ENCODE measurements at places on chromosomes 12 and 14.

GRCh38 chr12:28618171-28618570 lies 427.9 kb downstream of the CCDC91 start:
- DNase-seq, result no peak

DNA sequence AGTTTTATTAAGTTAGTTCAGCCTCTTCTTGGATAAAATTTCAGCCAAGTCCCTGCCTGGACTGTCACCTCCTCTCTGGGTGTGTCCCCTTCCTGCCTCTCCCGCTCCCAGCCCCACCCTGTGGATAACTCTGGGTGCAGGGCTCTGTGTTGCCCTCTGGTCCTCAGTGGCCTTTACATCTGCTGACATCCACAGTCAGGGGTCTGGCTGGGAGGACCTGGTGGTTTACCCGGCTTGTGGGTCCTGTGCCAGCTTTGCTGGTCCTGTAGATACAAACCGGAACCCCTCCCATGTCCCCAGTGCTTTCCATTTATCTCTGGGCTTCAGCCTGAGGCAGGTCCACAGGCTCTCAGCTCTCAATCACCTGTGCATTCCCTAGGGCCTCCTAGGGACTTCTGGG lies 28.9 kb upstream of the PLEKHG3 start:
- no peak for DNase-seq

- DNase-seq, result no peak
Measured at GRCh38 chr12:60308366-60308991, 712.6 kb downstream of the SLC16A7 start.

DNA sequence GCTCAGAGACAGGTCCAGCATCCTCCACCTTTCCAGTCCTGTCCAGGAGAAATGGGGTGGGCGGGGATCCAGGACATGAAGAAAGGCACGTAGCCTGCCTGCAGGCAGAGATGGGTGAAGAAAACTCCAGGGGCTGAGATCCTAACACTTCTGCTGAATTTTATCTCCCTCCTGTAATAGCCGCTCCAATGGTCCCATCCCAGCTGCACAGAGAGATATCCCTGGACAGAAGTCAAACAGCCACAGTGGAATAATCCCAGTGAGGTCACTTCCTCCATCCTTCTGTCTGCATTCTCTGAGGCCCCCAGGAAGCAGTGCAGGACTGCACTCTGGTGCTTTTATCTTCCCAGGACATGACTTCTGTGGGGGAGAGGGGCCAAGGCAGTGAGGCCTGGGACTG lies 26.3 kb downstream of the KRT18 start:
- DNase-seq, result no peak
